ENCODE measurements at places on chromosomes 12 and 14.

DNA sequence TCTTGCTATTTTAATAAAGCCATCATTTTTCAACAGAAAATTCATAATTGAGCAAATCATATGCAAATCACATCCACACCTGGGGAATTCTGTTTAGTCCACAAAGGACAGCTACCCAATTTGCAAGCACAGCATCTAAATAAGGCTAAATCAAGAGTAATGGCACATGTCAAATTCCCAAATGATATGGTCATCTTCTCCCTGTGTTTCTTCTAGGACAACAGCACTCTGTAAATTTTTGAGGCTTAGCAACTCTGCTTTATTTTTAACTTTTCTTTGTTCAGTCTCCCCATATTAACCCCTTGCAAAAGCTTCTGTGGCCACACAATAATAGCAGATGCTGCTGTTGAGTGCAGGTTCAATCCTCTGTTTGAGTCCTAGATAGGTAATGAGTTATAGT lies 155.6 kb upstream of the DAAM1 start:
- DNase-seq, result no peak

- no peak for DNase-seq
Measured at GRCh38 chr12:113537751-113538087, 66.0 kb upstream of the LHX5 start.

GRCh38 chr14:22276913-22277816 lies 311.9 kb downstream of the DAD1 start:
- peak; percentile 23 for DNase-seq

DNA sequence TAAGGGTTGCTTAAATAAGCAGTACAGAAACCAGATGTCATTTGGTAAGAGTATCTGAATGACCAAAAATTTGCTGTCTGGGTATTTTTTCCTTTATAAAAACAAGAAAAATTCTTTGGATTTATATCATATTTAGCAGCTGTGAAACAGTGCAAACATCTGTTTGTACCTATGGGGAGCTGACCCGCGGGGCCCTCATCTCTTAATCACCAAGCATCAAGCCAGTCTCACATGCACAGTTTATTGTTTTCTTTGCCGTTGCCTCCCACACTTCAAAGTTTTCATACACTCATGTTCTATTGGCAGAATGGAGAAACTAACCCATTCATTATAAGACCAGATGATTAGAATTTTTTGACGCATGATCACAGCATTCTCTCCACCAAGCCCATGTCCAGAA lies 142.2 kb downstream of the BMP4 start:
- DNase-seq, result no peak

GRCh38 chr12:20404576-20405346 lies 36.4 kb downstream of the PDE3A start:
- DNase-seq, result no peak

DNA sequence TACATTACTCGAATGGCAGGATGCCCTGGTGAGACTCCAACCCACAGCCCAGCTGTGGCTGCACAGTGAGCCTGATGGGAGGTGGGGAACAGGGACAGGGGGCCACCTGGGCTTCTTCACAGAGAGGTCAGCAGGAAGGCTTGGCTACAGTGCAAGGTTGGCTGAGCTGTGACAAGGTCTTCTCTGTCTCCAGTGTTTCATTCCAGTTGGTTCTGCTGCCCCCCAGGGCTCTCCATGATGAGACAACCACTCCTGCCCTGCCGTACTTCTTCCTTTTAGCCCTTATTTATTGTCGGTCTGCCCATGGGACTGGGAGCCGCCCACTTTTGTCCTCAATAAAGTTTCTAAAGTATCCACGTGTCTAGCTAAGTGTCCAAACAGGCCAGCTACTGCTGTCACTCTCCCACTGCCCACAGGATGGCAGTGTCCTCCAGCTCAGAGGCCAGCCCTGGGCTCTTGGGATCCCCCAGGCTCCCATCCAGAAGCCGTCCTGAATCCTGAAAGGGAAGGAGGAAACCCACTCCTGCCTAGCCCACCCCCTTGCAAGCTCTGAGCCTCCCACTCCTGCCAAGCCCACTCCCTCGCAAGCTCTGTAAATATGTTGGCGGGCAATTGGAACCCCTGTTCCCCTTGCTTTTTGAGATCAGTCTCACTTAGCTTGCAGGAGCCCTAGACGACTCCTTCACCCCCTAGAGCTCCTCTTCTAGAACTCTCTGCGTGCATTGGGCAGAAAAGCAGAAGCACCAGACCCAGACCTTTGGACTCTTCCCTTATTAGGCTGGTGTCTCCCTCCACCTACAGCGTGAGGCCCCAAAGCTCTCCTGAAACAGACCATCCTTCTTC lies 5.4 kb downstream of the C1QL4 start:
- peak; percentile 63 for DNase-seq

DNA sequence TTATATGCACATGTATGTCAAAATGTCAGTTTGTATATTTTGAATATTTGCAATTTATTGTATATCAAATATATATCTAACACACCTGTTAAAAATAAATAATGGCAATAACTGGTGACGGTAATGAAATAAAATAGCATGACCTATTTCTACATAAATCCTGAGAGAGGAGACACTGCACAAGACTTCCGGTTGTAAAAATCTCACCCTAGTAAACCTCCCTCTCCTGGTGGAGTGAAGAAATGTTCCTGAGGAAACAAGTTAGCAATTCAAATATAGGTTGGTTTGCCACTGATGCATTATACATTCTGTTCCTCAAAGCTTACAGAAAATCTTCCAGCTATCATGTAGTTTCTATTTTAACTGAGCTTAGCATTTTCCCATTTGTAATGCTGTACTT lies 166.1 kb upstream of the SYT10 start:
- no peak for DNase-seq

All from HFFc6 (cell line).